Left lobe of liver (tissue), 2 donors: ENCODE measurements at places on chromosomes 16 and 17.
A peak's percentile ranks its signal among the peaks of the same experiment; 100 is the strongest.

DNA sequence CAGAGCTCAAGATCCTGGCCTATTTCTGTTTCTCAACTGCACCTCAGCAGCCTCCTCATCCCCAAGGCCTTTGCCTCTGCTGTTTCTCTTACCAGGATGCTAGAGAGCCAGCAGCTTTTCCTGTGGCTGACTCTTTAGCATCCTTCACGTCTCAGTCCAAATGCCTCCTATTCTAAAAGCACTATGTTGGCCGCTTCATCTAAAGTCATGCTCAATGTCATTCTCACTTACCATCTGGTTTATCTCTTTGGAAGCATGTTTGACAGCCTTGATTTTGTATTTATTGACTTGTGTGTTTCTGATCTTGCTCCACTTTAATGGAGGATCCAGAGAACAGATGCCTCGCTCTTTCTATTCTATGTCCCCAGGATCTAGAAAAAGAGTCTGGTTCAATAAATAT lies 351.8 kb upstream of the CDH11 start:
- DNase-seq = no peak

- DNase-seq = no peak
Measured at GRCh38 chr17:3524024-3524423, 33.6 kb downstream of the TRPV3 start.

DNA sequence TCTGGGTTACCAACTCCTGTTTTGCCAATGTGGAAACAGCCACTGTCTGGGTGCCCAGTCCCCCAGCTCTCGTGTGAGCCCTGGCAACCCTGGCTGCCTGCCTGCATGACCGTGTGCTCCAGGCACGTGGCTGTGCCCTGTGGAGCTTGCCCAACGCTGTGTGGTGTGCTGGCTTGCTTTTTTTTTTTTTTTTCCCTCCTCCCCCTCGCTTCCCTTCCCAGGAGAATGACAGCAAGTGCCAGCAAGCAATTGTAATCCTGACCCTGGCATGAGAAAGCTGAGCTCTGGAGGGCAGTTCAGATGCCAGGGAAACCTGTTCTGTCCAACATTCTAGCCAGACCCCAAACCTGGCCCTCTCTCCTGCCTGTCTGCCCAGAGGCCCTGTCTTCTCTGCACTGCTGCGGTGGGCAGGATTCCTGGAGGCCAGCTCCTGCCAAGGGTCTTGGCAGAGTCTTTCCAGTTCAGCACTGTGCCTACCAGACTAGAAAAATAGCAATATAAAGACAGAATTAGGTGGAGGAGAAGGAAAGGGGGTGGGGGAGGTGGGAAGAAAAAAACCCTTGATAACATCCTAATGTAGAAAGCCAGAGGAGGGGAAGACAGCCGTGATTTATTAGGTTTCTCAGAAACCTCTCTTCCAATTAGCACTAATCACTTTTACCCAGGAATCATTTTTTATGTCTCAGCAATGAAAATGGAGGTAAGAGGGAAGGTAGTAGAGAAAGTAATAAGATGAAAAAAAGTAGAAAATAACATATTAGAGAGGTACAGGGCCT lies 9.0 kb downstream of the HLF start:
- peak; percentile 94 for DNase-seq

DNA sequence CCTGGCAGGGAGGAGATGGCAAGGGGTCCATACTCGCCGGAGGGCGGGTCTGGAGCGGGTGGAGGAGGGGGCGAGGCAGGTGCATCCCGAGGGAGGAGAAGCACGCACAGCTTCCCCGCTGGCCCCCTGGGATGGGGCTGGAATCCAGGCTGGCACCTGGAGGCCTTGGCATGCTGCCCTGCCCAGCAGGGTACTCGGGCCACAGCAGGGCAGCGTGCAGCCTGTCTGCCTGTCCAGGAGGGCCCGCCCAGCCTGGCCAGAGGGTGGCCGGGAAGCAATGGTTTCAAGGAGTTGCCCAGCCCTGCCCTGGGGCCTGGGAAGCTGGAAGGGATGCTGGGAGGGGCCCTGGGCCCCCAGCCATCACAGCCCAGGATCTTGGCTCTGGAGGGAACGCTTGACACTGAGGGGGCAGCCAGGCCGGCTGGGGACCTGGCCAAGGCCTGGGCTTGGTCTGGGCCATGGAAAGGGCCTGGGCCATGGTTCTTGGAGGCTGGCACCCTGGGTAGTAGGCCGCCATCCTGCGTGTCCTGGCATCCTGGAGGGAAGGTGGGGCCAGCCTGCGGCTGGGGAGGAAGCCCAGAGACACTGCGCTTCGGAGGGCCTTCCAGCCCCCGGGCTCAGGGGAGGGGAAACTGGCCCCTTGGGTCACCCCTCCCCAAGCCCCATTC lies 1.1 kb downstream of the GLIS2 start:
- peak; percentile 60 for DNase-seq

GRCh38 chr17:75891022-75891604 lies 5.6 kb downstream of the TRIM65 start:
- DNase-seq = peak; percentile 65

- DNase-seq = no peak
Measured at GRCh38 chr17:36722903-36723263, 121.5 kb downstream of the MRM1 start.

DNA sequence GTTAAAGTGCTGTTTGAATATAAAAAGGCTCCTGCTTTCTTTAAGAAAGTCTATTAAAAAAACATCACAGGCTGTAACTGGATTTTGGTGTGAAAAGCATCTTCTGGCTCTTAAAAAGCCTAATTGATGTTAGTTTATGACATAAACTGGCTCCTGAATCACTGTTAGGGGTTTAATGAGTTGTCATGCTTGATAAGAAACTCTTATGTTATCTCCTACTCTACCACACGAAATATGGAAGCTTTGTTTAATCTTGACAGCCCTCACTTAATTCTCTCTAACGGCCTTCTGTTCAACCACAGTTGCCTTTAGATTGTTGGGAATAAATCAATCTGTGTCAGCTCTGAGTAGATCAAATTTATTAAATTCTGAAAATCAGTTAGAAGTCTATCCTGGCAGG lies 51.5 kb downstream of the CPPED1 start:
- DNase-seq = no peak

- DNase-seq = no peak
Measured at GRCh38 chr17:67601897-67602296, 115.8 kb upstream of the NOL11 start.

DNA sequence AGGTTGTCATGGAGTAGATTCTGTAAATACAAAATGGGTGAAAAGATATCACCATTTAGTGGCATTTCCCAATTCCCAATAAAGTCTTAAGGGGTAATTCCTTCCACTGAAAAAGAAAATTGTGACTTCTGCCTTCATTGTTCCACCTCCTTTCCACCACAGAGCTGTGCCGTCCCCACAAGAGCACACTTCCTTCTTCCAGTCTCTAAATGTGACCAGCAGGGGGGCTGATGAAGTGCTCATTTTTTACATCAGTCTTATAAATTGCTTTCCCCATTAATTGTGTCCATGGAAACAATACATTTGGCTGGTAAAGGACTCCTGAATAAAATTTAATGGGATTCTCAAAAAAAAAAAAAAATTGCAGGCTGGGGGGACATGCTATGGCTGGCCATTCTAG lies 260.8 kb upstream of the PSMD7 start:
- no peak for DNase-seq

DNA sequence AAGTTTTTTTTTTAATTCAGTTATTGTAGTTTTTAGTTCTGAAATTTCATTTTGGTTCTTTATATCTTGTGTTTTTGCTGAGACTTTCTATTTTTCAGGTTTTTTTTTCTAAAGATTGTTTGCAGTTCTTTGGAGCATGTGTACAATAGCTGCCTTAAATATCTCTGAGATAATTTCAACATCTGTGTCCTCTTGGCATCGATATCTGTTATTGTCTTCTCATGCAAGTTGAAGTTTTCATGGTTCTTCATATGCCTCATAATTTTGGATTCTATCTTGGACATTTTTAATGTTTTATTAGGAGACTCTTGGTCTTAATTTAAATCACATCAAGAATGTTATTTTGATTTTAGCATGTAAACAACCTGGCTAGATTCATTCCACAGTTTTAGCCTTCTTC lies 22.8 kb downstream of the COX11 start:
- DNase-seq = no peak
